Kidney (tissue), 22 donors: ENCODE measurements at places on chromosomes 5 and 9. TPM values are rescaled to one million over a fixed set of nuclear protein-coding genes. Genes with fewer than 3 reads are reported as not detected.

The SV2C gene
- polyA plus RNA-seq = not detected

The ZNF883 gene
- polyA plus RNA-seq = 2.9 TPM

The SLC25A2 gene
- polyA plus RNA-seq = not detected

The PCDHGB1 gene
- polyA plus RNA-seq = 0.37 TPM

The OTP gene
- polyA plus RNA-seq = not detected

The DTWD2 gene
- 3.7 TPM for polyA plus RNA-seq

The OR1Q1 gene
- polyA plus RNA-seq = not detected

The NAA35 gene
- 10.8 TPM for polyA plus RNA-seq

The DIAPH1 gene
- polyA plus RNA-seq = 60.6 TPM

The TIMD4 gene
- 2.3 TPM for polyA plus RNA-seq

The SLC46A2 gene
- polyA plus RNA-seq = not detected

DNA sequence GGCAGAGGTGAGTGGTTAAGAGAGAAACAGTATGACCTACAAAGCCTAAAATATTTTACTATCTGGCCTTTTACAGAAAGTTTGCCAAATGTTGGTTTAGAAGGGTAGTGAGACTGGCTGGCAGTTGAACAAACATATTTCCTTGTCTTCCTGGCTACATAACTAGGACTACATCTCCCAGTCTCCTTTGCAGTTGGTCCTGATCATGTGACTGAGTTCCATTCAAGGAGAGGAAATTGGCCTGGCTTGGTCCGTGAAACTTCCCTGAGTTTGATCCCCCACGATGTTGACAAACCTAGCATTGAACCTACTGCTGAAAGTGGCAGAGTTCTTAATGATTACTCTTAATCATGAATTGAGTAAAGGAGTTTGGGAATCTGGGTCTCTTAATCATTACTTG, 280.8 kb downstream of the SLIT3 start:
- DNase-seq = peak; percentile 70

- no peak for DNase-seq
These were observed 97.4 kb upstream of the FGF10 start for GRCh38 chr5:44486591-44486990.

DNA sequence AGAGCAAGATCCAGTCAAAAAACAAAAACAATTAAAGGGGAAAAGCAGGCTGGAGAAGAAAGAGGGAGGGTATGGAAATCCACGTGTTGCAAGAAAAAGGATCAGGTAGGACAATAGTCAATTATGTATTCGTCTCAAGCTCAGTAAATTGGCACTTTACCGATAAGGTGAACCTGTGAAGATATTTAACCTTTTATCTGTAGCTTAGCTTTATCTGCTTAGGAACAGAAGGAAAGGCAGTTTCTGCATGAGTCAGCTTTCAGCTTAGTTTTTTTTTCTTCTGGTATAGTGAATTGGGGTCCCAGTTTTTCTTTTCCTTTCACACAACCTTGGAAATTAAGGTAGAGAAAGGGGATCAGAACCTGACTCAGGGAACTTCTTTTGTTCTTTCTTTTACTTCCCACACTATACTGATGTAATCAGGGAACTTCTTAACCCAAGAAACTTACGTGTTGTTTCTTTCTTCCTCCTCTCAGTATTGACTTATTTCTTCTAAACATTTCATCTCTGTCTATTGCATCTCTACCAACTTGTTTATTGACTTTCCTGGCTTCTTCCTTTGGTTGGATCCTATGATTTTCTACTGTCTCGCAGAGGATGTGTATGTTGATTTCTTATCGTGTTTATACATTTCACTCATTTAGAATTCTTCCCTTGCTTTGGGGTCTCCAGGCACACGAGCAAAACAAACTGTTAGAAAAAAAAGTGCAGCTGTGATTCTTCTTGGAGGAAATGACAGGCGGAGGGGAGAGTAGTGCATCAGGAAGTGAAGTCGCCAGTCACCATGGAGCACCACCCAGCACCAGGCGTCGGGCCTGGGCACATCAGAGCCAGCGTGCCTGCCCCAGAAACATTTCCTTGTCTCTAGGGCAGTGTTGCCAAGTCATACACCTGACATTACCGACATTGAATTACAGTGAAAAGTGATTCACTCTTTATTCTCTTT, 123.0 kb upstream of the LHFPL2 start:
- peak; percentile 75 for DNase-seq

DNA sequence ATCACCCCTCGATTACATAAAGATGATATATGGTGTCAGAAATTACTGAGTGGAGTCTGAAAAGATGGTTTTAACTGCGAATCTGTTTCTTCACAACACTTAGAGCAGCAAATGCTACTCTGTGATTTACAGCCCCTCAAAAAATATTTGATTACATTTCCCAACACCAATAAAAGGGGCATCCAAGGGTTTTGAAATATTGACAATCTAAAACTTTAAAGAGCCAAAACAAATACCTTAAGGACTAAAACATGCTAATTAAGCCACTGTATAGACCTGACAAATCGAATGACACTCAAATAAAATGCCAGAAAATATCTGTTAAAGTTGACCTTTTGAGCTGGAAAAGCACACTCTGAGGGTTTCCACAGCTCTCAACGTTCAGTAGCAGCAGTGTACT, 73.2 kb downstream of the ELAVL2 start:
- DNase-seq = no peak

DNA sequence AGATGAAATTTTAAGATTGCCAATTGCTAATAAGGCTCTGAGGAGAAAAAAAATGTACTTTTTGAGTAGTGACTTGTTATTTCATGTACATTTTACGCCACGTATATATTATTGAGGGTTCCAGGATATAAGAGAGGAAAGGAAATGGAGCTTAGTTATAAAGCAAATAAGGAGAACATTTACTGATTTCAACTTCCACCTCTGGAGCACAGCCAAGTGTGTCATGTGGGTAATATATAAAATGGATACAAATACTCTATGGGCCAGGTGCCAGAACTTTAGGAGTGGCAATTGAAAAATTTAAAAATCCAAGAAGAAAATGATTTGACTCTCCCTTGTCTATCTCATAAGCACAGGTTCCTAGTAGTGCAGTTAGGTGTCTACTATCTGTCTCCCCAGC, 45.0 kb upstream of the VLDLR start:
- DNase-seq = peak; percentile 43

GRCh38 chr9:89171693-89172092, 6.9 kb downstream of the SHC3 start:
- DNase-seq = no peak

- no peak for DNase-seq
These were observed 89.5 kb downstream of the EGFLAM start for GRCh38 chr5:38347896-38348295.

DNA sequence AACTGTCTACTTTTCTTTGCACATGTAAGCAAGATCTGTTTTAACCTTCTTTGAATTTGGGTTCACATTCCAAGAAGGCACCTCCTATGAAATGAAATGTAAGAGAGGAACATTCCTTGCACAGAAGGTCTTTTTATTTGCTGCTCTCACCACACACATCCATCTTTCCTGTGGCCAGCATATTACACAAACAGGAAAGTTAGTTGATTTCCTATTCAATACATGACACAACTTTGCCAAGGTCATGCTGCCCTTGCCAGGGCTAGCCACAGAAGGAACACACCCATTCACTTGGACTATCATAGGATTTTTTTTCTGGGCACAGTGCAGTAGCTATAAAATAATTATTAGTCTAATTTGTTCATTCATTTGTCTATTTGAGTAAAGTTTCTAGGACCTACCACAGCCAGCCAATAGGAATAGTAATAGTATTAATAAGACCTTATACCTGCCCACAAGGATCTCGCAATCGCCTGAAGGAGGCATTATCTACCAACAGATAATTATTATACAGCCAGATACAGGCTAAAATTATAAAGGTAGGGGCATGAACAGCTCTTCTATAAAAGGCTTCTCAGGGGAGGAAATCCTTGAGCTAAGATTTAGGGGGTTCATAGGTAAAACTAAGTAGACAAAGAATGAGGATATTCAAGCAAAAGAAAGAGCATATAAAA, 78.1 kb upstream of the NREP start:
- DNase-seq = no peak

DNA sequence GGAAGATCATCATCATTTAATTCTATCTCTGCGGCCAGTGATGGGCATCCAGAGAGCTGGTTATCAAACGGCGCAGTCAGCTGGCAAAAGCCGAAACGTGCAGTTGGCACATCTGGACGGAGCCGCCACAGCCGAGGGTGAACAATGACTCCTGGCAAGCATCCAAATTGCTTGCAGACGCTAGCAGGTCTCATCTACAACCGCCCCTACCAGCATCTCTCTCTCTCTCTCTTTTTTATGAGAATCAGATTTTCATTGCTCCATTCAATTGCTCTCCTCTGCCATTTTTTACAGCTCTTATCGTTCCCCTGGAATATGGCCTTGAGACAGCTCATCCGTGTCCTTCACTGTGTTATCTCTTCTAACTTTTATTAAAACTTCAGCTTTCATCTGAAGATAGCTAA, 165.2 kb downstream of the MAPKAP1 start:
- no peak for DNase-seq

- DNase-seq = no peak
These were observed 353.5 kb downstream of the NDUFS4 start for GRCh38 chr5:53913941-53914340.

- no peak for DNase-seq
These were observed 416 bp upstream of the SNX18 start for GRCh38 chr5:54517174-54517511.

- DNase-seq = no peak
These were observed 27.8 kb upstream of the LVRN start for GRCh38 chr5:115934388-115934974.

DNA sequence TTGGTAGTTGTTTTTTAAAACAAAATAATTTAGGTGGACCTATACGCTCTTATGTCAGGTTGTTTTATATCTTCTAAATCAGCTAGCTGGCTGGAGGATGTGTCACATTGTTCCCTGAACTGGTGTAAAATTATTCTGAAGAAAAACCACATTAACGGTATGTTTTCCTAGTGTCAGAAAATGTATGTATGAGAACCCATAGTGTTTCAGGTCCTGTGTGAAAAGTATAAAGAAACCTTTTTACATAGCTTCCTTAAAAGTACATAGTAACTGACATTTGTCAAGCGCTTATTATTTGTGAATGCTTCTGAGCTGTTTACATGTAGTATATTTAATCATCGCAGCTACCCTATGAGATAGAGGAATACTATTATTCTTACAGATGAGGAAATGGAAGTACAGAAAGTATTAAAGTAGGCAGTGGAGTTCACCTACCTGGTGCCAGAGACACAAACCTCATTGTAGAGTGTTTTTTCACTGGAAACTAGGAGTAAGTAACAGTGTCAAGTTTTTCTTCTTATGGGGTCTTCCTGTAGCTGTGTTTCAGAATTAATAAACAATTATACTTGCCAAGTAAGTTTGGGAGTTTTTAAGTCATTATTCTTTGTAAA, 10.4 kb upstream of the FAM120AOS start:
- no peak for DNase-seq

- no peak for DNase-seq
These were observed 406.9 kb upstream of the NMUR2 start for GRCh38 chr5:152811988-152812387.

- no peak for DNase-seq
These were observed 85.5 kb downstream of the ADGRV1 start for GRCh38 chr5:90644132-90644531.

- DNase-seq = no peak
These were observed 38.9 kb downstream of the LYRM7 start for GRCh38 chr5:131209506-131210150.

GRCh38 chr9:5265939-5266338, 34.7 kb downstream of the INSL4 start:
- DNase-seq = no peak

DNA sequence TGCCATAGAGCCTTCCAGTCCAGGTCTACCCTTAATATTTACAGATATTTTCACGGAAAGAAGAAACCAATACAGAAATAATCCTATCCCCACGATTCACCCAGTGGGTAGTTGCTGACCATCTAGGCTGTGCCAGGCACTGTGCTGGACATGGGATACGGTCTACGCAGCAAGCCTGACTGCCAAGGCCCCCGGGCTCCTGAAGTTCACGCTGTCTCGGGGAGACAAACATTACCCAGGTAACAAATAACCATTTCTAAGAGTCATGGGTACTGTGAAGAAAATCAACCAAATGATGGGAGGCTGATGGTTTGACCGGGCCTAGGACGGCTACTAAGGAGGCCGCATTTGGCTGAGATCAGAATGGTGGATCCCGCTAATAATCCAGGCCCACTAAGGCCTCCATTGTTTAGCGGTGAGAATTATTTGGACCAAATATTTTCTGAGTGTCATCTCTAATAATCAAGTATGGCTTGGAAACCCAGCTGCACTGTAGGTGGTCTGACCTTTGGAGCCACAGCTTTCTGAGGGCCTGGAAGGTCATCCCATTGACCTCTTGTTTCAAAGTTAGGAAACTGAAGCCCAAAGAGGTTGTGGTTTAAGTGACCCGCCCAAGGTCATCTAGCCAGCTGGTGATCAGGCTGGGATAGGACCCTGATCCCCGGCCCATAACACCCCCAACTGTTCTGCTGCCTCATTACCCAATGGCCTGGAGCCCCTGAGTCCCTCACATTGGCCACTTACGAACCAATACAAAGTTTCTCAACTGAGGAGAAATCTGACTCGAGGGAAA, 82.4 kb downstream of the AK8 start:
- DNase-seq = no peak

DNA sequence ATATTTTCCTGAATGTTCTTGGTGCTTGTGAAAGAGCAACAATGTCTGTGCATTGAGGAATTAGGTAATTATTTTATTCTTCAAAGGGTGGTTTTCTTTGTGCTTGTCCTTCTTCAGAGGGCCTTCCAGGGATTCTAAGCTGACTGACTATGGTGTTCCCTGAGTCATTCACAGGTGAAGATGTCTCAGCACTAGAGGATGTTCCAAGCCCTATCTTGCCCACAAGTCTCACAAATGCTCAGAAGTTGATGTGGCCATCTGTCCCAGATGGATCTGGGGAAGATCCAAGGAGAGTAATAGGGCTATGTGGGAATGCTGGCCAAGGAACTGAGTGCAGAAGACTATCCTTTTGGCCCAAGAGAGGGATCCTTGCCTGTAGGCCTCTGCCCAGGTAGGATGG, 120.9 kb downstream of the ADAMTSL1 start:
- no peak for DNase-seq

DNA sequence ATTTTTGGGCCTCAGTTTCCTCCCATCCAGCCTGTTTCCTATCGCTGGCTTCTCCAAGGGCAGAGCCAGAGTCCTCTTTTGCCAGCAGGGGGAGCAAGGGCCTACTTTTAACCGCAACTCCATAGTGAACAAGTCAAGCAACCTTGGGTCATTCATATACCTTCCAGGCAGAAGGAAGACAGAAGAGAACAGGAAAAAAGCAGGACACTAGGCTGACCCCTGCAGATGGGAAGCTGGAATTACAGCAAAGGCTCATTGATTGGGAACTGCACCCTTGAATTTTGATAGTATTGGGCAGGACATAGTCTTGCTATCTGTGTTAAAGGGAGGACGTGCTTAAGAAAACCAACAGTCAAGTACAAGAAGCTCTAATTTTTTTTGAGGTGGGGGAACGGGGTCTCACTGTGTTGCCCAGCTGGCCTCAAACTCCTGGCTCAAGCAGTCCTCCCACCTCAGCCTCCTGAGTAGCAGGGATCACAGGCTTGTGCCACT, 30.1 kb downstream of the QRFP start:
- DNase-seq = peak; percentile 95

- DNase-seq = no peak
These were observed 9.8 kb downstream of the NHP2 start for GRCh38 chr5:178143901-178144300.

- DNase-seq = peak; percentile 83
These were observed 31.1 kb upstream of the FGF1 start for GRCh38 chr5:142716963-142717362.

GRCh38 chr5:57581222-57581621, 98.6 kb upstream of the ACTBL2 start:
- DNase-seq = no peak

- no peak for DNase-seq
These were observed 80.9 kb downstream of the YIPF5 start for GRCh38 chr5:144089401-144090021.
